ENCODE measurements at places on chromosomes 3 and 15.

- H3K27ac ChIP-seq, result peak overlapping the region; percentile 99
- peaks cover 42% of the 10 kb centered on the region for H3K4me1 ChIP-seq
- H3K27me3 ChIP-seq, result no peaks in the 10 kb centered on the region
- peak; percentile 37 for DNase-seq
- no peaks in the 10 kb centered on the region for H3K36me3 ChIP-seq
Measured at GRCh38 chr15:45199136-45199810, 11.5 kb upstream of the SHF start.

DNA sequence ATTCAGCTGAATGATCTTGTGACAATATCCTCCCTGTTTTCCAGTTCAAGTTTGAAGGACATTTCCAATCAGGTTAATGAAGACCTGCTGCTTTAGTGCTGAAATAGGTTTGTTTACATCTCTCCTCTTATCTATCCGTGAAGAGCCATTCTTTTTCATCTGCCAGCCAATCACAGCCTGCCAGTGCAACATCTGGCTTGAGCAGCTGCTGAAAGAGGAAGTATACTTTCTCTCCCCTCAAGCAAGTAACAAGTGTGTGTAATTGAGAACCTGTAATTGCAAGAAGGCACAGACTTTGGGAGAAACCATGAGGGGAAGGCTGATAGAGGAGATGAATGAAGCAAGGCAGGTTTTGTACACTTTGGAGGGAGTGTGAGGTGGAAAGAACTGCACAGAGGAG, 404.3 kb downstream of the AGBL1 start:
- no peaks in the 10 kb centered on the region for H3K27me3 ChIP-seq
- no peak overlapping the region for H3K4me3 ChIP-seq
- H3K36me3 ChIP-seq, result no peaks in the 10 kb centered on the region

DNA sequence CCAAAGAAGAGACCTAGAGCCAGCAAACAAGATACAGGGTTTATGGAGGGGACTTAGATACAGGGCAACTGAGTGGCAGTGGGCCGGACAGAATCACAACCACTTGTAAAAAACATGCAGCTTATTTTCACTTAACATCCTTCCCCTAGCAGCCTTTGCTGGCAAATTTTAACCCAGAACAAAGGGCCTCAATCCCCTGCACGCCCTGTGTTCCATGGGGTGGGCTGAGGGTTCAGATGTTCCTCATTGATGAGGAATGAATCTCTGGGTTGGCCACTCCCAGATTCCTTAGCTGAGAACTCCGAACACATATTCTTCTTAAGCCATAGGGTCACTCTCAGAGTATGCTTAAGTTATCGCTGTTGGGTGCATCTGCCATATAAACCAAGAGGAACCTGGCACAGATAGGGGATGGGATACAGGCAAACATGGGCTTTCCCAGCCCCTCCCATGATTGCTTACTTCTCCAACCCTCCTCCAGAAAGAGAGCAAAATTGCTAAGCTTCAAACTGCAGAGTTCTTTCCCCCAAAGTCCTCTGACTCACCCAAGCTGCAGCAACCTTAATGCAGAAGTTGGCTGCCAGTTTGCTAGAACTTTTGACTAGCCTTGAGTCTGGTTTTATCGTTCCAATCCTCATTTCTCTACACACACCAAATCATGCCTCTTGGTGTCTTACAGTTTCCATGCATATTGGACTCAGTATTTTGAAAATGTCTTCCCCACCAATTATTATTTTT, 146.9 kb downstream of the CD47 start:
- H3K27me3 ChIP-seq, result no peaks in the 10 kb centered on the region
- H3K27ac ChIP-seq, result no peak overlapping the region
- H3K36me3 ChIP-seq, result no peaks in the 10 kb centered on the region
- DNase-seq, result no peak
- no peaks in the 10 kb centered on the region for H3K4me1 ChIP-seq

- H3K27ac ChIP-seq, result no peak overlapping the region
- peaks cover 26% of the 10 kb centered on the region for H3K36me3 ChIP-seq
- H3K4me3 ChIP-seq, result no peak overlapping the region
- no peak for DNase-seq
- no peaks in the 10 kb centered on the region for H3K27me3 ChIP-seq
Measured at GRCh38 chr3:52495777-52496602, 852 bp downstream of the STAB1 start.

GRCh38 chr15:89662893-89663626, 7.8 kb upstream of the KIF7 start:
- H3K27ac ChIP-seq, result no peak overlapping the region
- no peaks in the 10 kb centered on the region for H3K4me1 ChIP-seq
- no peaks in the 10 kb centered on the region for H3K36me3 ChIP-seq
- no peak for DNase-seq

GRCh38 chr3:51682079-51682478, 11.0 kb downstream of the TEX264 start:
- H3K4me3 ChIP-seq, result no peak overlapping the region
- H3K27ac ChIP-seq, result peak overlapping the region; percentile 67
- no peaks in the 10 kb centered on the region for H3K27me3 ChIP-seq
- peaks cover 96% of the 10 kb centered on the region for H3K36me3 ChIP-seq

- no peak for DNase-seq
- no peak overlapping the region for H3K27ac ChIP-seq
- no peak overlapping the region for H3K4me3 ChIP-seq
- H3K36me3 ChIP-seq, result 0 out of 2 replicates have a peak, but pooled peaks cover 6% of the 10 kb centered on the region
- H3K27me3 ChIP-seq, result no peaks in the 10 kb centered on the region
- H3K4me1 ChIP-seq, result no peaks in the 10 kb centered on the region
Measured at GRCh38 chr15:64642875-64643274, 132.5 kb downstream of the RBPMS2 start.

GRCh38 chr3:25449857-25450256, 21.8 kb downstream of the RARB start:
- no peak overlapping the region for H3K4me3 ChIP-seq
- DNase-seq, result no peak
- H3K4me1 ChIP-seq, result no peaks in the 10 kb centered on the region
- H3K27me3 ChIP-seq, result no peaks in the 10 kb centered on the region

DNA sequence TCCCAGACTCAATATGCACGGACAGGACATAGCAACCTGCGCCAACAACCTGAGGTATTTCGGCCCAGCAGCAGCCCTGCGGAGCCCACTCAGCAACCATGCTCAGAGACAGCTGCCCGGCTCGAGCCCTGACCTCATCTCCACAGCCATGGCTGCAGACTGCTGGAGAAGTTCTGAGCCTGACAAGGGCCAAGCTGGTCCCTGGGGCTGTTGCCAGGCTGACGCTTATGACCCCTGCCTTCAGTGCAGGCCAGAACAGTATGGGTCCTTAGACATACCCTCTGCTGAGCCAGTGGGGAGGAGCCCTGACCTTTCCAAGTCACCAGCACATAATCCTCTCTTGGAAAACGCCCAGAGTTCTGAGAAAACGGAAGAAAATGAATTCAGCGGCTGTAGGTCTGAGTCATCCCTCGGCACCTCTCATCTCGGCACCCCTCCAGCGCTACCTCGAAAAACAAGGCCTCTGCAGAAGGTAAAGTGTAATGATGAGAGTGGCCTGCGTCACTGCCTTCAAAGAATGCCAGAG, 25.5 kb downstream of the TMEM41A start:
- no peak overlapping the region for H3K4me3 ChIP-seq
- H3K4me1 ChIP-seq, result no peaks in the 10 kb centered on the region
- H3K36me3 ChIP-seq, result no peaks in the 10 kb centered on the region

DNA sequence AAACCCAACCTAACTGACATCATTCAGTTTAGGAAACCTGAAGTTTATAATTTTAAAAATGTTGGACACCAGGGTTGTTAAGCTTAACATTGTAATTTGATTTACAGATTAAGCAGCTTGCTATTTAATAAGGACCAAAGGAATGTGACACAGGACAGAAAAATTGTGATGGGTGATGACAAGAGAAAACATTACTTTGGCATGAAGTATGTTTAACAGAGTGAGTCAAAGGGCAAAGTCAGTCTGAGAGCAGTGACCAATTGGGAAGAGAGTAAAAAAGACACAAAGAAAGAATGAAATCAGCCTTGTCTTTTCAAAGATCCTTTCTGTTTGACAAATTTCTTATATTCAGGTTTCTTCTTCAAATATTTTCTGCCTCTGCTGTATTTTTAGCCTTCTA, 1301.6 kb downstream of the SI start:
- no peak overlapping the region for H3K27ac ChIP-seq
- H3K4me3 ChIP-seq, result no peak overlapping the region
- H3K36me3 ChIP-seq, result no peaks in the 10 kb centered on the region
- H3K27me3 ChIP-seq, result no peaks in the 10 kb centered on the region

DNA sequence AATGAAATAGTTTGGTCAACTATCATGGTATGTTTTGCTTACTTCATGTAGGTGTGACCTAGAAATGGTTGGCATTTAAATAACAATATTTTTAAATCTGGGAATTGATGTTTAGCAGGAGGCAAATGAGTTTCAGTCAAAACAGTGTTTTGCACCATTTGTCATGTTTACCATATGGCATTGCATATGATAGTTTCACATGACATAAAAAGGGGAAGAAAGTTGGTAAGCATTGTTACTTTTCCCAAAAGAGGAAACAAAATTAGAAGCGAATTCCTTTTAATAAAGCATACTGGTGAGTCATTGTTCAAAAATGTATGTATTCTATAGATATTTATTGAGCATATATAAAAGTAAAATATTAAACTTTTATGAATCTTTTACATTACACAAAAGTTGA, 2.3 kb downstream of the RNF13 start:
- DNase-seq, result no peak
- H3K27me3 ChIP-seq, result no peaks in the 10 kb centered on the region
- no peaks in the 10 kb centered on the region for H3K36me3 ChIP-seq
- H3K4me3 ChIP-seq, result no peak overlapping the region

- H3K27me3 ChIP-seq, result no peaks in the 10 kb centered on the region
- H3K4me1 ChIP-seq, result no peaks in the 10 kb centered on the region
- no peak overlapping the region for H3K4me3 ChIP-seq
- DNase-seq, result no peak
Measured at GRCh38 chr3:12588039-12589009, 31.4 kb downstream of the MKRN2 start.
